ENCODE measurements at places on chromosomes 4 and X.

DNA sequence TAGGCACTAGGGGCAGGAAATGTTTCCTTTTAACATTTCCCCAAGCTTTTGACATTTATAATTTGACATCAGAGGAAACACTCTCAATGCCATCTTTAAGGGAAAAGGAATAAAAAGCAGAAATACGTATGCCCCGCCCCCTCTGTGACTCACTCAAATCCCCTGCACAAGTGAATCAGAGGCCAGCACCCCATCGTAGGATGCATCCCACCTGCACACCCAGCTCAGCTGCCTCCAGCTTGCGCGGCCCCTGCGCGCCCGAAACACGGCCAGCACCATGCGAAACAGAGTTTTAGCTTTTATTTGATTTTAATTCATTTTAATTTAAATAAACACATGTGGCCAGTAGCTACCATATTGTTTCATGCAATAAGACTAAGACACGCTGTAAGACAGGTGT, 29.5 kb downstream of the ABLIM2 start:
- DNase-seq = no peak

- DNase-seq = no peak
These were observed 244.7 kb downstream of the PALLD start for GRCh38 chr4:168741281-168742173.

DNA sequence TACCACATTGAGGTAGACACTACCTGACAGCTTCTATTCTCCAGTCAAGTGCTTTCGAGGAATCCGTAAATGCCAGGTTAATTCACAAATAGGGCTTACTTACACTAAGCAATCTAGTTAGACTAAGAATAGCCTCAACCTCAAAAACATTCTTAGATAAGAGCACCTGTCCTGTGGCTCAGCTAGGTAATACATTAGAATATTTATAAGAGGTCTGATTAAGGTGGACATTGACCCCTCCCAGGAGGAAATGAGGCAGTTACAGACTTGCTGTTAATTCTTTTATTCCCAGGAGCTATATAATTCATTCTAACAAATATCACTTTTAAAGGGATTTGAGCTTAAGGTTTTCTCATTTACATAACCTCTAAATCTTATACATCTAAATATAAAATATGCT, 758.1 kb downstream of the GRID2 start:
- DNase-seq = no peak

- DNase-seq = no peak
These were observed at the start of gene TMEM255A for GRCh38 chrX:120310861-120311726. Gene TMEM255A, minus strand, starts transcription at chrX:120311461. Its CDS starts 152 bp downstream, at chrX:120311309.

DNA sequence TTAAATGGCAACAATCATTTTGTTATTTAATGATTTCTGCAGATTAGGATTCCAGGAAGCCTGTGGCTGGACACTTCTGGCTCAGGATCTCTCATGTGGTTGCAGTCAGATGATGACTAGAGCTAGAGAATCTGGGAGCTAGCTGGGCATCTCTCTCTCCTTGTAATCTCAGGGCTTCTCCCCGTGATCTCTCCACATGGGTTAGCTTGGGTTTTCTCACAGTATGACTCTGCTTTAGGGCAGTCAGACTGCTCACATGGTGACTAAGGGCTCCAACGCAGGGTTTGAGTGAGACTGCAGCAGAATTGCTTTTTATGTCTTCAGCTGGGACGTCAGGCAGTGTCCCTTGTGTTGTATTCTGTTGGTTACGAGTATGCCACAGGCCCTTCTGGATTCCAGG, 361.4 kb downstream of the CBLL2 start:
- DNase-seq = no peak

- no peak for DNase-seq
These were observed 11.9 kb downstream of the TMPRSS11D start for GRCh38 chr4:67871867-67872266.

GRCh38 chr4:54165438-54165837, 63.7 kb upstream of the PDGFRA start:
- no peak for DNase-seq

DNA sequence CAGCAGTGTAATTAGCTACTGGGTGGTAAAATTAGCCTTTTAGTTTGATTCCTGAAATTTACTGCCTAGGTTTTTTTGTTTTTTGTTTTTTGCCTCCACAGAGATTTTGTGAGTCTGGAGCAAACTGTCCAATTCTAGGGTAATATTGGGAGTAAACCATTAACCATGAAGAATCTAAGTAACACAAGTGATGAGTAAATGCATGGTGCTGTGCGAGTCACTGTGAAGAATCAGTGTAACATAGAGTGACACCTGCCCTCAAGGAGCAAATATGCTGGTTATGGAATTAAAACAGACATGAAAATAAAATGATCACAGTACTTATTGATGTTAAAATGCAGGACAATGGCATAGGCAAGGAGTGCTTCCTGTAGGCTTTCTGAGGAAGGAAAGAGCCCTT, 60.1 kb downstream of the LRP2BP start:
- no peak for DNase-seq

GRCh38 chr4:3452376-3452775, 10.6 kb downstream of the HGFAC start:
- DNase-seq = no peak

Data from liver (tissue), 10 donors.